ENCODE measurements at places on chromosomes 13 and 19.

- DNase-seq = no peak
Observed at GRCh38 chr13:101059793-101060192, 356.5 kb downstream of the NALCN start.

GRCh38 chr13:97505017-97505416 is 71.0 kb downstream of the RAP2A start:
- no peak for DNase-seq

DNA sequence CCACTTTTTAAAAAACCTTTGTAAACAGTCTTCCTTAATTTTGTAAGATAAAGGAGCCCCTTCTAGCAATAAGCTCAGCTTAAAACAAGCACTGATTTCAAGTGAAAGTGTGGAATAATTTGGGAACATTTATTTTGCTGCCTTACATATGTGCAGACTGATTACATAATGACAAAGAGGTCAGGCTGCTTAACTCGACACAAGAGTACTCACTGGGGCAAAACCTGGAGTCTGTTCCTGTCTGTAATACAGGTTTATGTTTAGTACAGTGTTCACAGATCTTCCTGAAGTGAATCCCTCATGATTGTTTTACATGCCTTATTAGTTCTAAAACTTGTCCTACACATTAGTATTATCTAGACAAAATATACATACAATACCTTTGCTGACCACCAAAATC is 609.8 kb downstream of the LMO7 start:
- DNase-seq = no peak

DNA sequence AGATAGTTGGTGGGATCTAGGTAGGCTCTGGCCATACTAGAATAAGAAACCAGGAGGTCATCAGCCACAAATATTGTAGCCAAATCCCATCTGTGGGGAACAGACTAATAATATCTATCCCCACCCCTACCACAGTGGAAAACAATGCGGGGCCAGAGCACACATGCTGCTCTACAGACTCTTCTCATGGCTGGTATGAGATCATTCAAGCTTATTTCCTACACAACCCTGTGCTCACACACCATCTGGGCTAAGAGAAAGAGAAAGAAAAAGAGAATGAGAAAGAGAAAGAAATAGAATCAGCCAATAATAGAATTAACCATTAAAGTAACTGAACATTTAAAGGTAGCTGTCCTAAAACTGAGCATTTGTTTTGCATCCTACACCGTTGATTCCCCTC is 1268.4 kb upstream of the SPRY2 start:
- no peak for DNase-seq

DNA sequence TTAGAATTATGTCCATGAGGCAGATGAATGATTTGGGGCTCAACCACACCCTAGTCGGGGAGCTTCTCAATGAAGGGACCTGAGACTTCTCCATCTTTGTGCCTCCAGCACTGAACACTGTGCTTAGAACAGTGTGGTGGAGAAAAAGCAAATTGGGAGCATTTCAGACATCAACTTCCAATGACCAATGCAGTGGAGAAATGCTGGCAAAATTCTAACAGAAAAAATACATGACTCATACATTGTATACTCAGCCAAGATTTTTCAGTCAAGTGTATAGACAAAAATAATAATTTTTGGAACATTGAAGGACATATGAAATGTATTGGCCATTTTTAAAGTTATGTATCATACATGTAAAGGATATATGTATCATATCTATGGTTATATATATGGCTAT is 134.7 kb downstream of the FGF14 start:
- DNase-seq = no peak

GRCh38 chr13:43686557-43686956 is 100.2 kb downstream of the ENOX1 start:
- no peak for DNase-seq

DNA sequence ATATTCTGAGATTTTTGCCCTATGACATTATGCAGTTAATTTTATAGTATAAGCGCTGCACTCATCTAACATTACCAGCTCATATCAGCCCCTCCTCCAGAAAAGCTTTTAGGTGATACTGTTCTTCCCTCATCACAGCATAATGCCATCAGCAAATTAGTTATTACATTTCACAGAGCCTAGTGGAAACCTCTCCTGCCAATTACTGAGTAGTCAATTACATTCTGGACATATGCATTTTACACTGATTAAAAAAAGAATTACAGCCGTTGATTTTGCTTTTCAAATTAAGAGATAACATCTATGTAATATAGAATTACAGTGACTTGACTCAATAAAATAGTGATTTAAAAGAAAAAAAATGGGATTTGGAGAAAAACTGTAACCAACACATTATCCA is 542.1 kb downstream of the UQCRFS1 start:
- DNase-seq = no peak

DNA sequence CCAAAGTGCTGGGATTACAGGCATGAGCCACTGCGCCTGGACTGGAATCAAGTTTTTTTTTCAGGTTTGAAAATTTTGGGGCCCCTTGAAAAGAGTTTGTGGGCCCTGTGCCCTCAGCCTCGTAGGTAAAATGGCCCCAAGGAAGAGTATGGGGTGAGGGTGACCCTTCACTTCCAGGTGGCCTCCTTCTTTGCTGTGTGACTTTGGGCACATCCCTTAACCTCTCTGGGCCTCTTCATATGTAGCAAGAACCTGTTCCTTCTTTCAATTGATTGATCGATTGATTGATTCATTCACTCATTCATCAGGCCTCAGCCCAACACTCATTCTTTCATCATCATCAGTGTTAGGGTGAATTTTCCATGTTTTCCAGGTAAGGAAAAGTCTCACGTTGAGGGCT is 3.4 kb upstream of the TMEM221 start:
- DNase-seq = no peak

DNA sequence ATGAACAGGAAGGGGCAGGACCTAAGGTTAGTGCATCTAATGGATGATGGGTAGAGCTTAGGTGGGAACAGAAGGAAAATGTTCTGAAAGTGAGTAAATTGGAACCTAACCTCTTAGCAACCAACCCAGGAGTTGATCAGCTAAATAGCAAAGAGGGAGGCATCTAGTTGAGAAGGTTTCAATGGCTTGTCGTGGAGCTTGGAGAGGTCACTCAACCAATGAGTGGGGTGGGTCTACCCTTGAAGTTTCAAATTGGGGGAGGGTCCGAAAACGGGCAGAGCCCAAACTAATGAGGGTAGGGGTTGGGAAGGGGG is 5.7 kb upstream of the SHKBP1 start:
- DNase-seq = no peak

DNA sequence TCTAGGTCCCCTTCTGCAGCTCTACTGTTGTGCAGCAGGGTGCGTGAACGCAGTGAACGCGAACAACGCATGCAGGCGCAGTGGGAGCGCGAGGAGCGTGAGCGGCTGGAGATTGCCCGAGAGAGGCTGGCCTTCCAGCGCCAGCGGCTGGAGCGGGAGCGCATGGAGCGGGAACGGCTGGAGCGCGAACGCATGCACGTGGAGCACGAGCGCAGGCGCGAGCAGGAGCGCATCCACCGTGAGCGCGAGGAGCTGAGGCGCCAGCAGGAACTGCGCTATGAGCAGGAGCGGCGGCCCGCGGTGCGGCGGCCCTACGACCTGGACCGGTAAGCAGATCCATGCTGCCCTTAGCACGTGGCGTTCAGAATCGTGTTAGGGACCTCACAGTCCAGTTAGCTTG is 18.8 kb downstream of the MICOS13 start:
- DNase-seq = no peak

DNA sequence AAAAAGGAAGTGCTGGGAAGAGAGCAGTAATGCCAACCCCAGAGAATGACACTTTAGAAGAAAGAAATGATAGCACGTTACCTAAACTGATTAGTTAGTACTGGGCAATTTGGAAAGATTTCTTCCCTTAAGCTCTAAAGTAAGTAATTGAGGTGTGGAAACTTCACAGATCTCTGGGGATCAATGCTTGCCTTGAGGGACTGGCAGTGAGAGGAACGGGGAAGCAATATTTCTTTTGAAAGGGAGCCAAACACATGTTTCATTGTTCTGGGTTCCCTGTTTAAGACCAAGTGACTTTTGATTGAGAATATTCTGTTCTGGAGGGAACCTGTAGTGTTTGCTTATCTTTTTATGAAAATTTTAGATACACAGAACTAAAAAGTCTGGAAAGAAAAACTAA is 190.5 kb downstream of the NDFIP2 start:
- DNase-seq = no peak

GRCh38 chr13:32205431-32206096 is 109.6 kb downstream of the ZAR1L start:
- DNase-seq = no peak

All from HAP-1 (cell line).